ENCODE measurements at places on chromosomes 5 and 9. TPM values are rescaled to one million over a fixed set of nuclear protein-coding genes. Genes with fewer than 3 reads are reported as not detected.

DNA sequence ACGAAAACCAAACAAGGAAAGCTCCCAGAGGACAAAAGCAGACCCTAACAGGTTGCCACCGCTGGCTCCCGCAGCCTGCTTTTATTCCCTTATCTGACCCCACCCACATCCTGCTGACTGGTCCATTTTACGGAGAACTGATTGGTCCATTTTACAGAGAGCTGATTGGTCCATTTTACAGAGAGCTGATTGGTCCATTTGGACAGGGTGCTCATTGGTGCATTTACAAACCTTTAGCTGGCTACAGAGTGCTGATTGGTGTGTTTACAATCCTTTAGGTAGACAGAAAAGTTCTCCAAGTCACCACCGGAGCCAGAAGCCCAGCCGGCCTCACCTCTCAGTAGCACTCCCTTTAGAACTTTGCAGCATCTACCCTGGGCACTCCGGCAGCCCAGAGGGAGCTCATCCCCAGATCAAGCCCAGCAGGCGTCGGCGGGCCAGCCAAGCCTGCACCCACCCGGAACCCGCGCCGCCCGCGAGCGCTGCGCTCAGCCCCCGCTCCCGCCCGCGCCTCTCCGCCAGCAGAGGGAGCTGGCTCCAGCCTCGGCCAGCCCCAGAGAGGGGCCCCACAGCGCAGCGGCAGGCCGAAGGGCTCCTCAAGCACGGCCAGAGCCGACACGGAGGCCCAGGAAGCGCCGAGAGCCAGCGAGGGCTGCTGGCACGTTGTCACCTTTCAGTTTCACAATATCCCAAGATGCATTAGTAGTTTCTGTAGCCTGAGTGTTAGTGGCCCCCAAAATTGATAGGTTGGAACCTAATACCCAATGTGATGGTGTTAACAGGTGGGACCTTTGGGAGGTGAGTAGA lies 35.3 kb upstream of the CLPTM1L start:
- peaks cover 7% of the 10 kb centered on the region for H3K4me1 ChIP-seq
- no peaks in the 10 kb centered on the region for H3K27me3 ChIP-seq
- no peak overlapping the region for H3K27ac ChIP-seq
- H3K4me3 ChIP-seq = no peak overlapping the region

- no peaks in the 10 kb centered on the region for H3K4me1 ChIP-seq
- no peaks in the 10 kb centered on the region for H3K36me3 ChIP-seq
- no peaks in the 10 kb centered on the region for H3K27me3 ChIP-seq
- H3K27ac ChIP-seq = no peak overlapping the region
- no peak for DNase-seq
Measured at GRCh38 chr5:171441246-171441791, 21.9 kb downstream of the FGF18 start.

Gene TRIM36
- not detected for polyA plus RNA-seq

DNA sequence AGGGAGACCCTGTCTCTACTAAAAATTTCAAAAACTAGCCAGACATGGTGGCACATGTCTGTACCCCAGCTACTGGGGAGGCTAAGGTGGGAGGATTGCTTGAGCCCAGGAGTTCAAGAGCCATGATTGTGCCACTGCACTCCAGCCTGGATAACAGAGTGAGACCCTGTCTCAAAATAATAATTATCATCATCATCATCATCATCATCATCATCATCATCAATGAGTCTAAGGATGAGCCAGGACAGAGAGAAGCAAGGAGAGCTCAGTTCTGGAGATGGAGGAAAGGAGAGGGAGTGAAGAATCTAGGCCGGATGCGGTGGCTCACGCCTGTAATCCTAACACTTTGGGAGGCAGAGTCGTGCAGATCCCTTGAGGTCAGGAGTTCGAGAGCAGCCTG lies 36.7 kb upstream of the MATR3 start:
- peaks cover 2% of the 10 kb centered on the region for H3K27me3 ChIP-seq
- DNase-seq = no peak
- H3K27ac ChIP-seq = no peak overlapping the region

Gene CBY3
- polyA plus RNA-seq = not detected

All from CD4-positive, CD25-positive, alpha-beta regulatory T cell (primary cell).